ENCODE measurements at places on chromosomes 7 and 10. TPM values are rescaled to one million over a fixed set of nuclear protein-coding genes. Genes with fewer than 3 reads are reported as not detected.

KCNMA1 gene
- 86.2 TPM for total RNA-seq

ADD3 gene
- total RNA-seq, result 55.0 TPM

OPN1SW gene
- not detected for total RNA-seq

PON1 gene
- total RNA-seq, result not detected

GRCh38 chr10:50585921-50586739 is 37.6 kb downstream of the SGMS1 start:
- no peaks in the 10 kb centered on the region for H3K27me3 ChIP-seq
- DNase-seq, result no peak
- H3K4me1 ChIP-seq, result no peaks in the 10 kb centered on the region

GRCh38 chr7:149720372-149721083 is 52.9 kb downstream of the ZNF467 start:
- H3K27ac ChIP-seq, result no peak overlapping the region
- H3K36me3 ChIP-seq, result no peaks in the 10 kb centered on the region
- DNase-seq, result no peak
- H3K4me1 ChIP-seq, result no peaks in the 10 kb centered on the region
